Right lung (tissue), 10 donors: ENCODE measurements at places on chromosomes 16 and 17. TPM values are rescaled to one million over a fixed set of nuclear protein-coding genes. Genes with fewer than 3 reads are reported as not detected.
A peak's percentile ranks its signal among the peaks of the same experiment; 100 is the strongest.

- DNase-seq: no peak
These were observed 38.2 kb upstream of the GNG13 start for GRCh38 chr16:838741-839140.

- DNase-seq: peak; percentile 55
These were observed 27.5 kb upstream of the PIK3R6 start for GRCh38 chr17:8894673-8895578.

DNA sequence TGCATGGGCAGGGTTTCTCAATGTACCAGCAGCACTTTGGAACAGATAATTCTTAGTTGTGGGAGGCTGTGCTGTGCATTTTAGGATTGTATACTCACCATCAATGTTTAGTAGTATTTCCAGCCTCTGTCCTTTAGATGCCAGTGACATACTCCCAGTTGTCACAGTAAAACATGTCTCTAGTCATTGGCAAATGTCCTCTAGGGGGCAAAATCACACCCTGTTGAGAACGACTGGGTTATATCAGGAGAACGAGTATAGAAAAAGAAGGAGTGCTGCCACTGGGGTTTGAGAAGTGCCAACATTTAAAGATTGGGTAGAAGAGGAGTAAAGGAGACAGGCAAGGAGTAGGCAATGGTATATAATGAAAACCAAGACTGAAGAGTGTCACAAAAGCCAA is 37.9 kb upstream of the SMIM36 start:
- no peak for DNase-seq

- no peak for DNase-seq
These were observed 11.0 kb downstream of the ITGAM start for GRCh38 chr16:31270795-31271194.

GRCh38 chr17:77597418-77598240 is 360.9 kb upstream of the TNRC6C start:
- DNase-seq: no peak

- no peak for DNase-seq
These were observed 20.7 kb downstream of the SPIRE2 start for GRCh38 chr16:89848974-89849373.

DNA sequence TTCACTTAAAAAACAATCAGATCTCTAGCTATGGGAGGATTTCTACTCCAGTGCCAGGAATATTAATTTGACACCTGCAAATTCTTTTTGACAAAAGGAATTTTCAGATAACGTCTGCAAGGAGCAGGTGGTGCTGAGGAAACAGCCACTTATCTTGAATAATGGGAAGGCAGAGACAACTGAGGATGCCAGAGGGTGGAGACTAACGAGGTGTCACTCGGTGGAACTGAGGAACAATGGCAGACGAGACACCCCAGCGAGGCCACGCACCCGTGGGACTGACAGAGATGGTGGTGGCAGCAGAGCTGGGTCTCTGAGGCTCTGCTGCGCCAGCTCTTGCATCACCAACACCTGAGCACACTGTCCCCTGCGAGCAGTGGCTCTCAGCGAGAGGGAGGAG is 42.2 kb downstream of the VAC14 start:
- no peak for DNase-seq

GRCh38 chr17:30225919-30226553 is 9.5 kb downstream of the SLC6A4 start:
- DNase-seq: no peak

- no peak for DNase-seq
These were observed 163.9 kb downstream of the C16orf95 start for GRCh38 chr16:87153326-87153725.

DNA sequence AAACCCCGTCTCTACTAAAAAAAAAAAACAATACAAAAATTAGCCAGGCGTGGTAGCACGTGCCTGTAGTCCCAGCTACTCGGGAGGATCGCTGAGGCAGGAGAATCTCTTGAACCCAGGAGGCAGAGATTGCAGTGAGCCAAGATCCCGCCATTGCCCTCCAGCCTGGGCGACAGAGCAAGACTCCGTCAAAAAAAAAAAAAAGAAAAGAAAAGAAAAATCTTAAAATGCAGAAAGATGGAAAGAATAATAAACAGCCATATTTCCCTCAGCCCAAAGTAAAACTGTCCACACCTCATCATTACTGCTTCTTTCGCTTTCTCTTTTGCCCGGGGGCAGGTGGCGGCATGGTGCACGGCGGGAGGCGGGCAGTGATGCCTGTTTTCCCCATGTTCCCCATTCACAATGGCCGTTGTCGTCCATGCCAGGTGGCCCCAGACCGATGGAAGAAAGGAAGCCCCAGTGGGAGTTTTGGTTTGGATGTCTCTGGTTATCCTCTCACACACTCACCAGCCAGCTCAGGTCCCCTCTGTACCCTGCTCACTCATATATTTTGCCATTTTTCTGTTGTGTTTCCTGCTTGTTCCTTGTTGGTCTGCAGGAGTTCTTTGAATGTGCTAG is 37.0 kb upstream of the PEMT start:
- no peak for DNase-seq

DNA sequence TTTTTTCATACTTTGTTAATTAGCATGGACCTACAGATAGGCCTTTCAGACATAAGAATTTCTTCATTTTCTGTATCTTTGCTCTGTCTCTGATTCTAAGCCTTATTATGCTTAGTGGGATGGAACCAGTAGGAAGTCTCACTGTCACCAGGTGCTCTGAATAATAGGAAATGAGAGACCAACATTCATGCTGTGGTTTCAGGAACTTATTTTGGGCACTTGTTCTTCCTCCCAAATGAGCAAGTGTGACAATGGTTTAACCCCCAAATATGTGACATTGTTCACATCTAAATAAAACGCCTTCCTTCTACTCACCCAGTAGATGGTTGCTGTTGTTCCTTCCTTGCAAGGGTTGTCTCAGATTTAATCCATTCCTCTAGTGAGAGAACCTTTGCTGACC is 100.2 kb downstream of the SYCE1L start:
- no peak for DNase-seq

GRCh38 chr16:15509593-15510535 is 75.5 kb downstream of the BMERB1 start:
- DNase-seq: no peak

DNA sequence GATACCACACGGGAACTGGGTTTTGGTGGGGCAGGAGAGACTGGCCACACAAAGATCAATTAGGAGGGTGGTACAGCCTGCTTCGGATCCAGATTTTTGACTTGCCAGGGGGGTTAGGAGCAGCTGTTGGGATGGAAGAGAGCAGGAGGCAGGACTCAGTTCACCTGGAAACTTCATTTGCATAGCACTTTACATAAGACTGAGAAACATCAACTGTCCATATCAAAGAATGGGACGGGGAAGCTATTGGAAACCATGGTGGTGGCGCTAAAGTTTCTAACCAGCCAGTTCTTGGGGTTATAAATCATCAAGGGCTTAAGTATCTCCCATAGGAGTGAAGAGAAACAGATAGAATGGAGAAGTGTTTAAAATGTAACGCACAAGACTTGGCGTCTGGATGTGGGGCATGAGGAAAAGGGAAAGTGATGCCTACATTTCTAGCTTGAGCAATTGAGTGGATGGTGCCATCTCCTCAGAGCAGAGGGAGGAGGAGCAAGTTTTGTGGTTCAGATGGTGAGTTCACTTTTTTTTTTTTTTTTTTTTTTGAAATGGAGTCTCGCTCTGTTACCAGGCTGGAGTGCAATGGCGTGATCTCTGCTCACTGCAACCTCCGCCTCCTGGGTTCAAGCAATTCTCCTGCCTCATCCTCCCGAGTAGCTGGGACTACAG is 6.4 kb upstream of the SRCAP start:
- DNase-seq: no peak

- DNase-seq: no peak
These were observed 46.6 kb upstream of the KCNJ16 start for GRCh38 chr17:70028397-70028796.

DNA sequence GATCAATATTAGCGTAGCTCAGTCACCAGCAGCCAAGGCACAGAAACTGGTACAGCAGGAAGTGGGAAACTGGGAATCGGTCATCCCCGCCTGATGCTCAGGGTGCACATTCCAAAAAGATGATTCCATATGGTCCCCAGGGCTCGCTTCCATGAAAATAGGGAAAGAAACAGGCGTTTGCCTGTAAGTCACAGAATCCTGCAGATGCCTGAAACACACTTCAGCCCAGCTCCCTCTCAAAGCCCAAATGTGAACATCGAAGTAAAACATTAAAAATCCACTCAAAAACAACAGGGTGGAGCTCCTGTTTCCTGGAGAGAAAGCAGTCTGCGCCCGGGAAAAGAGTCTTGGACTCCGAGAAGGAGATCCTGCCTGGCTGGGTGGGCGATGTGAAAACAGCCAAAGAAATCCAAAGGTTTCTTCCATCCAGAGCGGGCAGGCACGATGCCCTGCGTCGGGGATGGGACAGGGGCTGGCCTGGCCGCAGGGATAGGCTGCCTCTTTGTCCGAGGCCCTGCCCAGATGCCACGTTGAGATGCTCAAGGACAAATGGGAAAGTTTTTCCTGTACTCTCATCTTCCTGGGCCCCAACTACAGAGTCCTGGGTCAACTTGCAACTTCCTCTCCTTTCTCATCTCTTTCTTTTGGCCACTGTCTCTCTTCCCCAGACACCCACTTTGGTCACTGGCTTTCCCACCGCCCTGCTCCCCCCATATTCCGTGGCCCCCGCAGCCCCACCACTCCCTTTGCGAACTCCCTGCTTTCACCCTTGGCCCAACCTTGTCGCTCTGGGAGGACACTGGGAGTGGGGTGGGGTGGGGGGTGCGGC is 743 bp downstream of the WIPI1 start:
- peak; percentile 55 for DNase-seq

- no peak for DNase-seq
These were observed 143.3 kb upstream of the ANKFN1 start for GRCh38 chr17:56009795-56010651.

- no peak for DNase-seq
These were observed 146.8 kb downstream of the CYLD start for GRCh38 chr16:50888486-50889261.

DNA sequence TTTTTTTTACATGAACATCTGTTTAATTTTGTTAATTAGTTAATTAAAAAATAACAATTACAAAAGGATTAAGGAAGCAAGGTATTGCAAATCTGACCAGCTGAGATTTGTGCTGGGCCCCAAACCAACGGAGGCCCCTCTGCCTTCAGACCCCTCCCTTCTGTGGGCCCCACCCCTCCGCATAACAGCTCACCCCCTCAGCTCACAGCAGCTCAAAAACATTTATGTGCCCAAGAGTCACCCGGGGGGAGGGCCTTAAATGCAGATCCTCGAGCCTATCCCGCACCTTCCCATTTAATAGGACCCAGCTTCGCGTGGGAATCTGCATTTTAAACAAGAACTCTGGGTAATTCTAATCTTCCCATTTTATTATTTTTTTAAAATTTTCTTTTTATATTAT is 75.0 kb downstream of the MGAT5B start:
- DNase-seq: no peak

- no peak for DNase-seq
These were observed 153.5 kb downstream of the CMIP start for GRCh38 chr16:81598083-81598482.

DNA sequence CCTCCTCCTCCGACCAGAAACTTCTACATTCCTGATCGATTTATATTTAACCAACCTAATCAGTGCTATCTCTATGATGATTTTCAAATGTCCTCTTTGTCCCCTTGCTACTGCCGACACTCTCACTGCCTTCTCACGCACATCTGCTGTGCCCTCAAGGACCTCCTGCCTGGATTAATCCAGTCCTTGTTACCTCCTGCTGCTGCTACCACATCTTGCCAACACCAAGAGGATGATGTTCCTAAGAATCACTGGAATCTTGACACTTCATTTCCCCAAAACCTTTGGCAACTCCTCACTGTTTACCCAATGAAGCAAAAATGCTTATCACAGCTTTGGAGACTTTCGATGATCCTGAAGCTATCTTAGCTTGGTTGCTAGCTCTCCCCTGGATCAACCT is 287.3 kb upstream of the AXIN2 start:
- no peak for DNase-seq

GRCh38 chr16:51439271-51439670 is 288.2 kb upstream of the SALL1 start:
- DNase-seq: no peak

DNA sequence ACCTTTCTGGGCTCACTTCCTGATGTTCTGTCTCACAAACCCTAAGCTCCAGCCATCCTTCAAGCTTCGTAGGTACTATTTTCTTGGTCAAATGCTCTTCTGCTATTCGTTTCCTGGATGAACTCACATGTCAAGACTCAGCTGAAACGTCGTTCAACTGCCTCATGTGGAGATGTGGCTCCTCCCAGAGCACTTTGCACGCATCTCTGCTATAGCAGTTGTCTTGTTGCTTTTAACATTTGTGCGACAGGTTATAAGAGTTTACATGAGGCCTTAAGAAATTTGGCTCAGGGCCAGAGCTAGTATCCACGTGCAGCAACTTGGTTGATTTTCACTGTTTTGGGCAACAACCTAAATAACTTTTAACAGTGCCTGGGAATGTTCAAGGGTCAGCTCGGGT is 2.8 kb upstream of the KRT40 start:
- DNase-seq: no peak

- no peak for DNase-seq
These were observed 110.9 kb downstream of the SEC14L1 start for GRCh38 chr17:77251622-77252183.

- DNase-seq: no peak
These were observed 8.2 kb downstream of the ARL4D start for GRCh38 chr17:43406676-43407645.

GRCh38 chr16:9793623-9794022 is 388.6 kb downstream of the GRIN2A start:
- no peak for DNase-seq

DNA sequence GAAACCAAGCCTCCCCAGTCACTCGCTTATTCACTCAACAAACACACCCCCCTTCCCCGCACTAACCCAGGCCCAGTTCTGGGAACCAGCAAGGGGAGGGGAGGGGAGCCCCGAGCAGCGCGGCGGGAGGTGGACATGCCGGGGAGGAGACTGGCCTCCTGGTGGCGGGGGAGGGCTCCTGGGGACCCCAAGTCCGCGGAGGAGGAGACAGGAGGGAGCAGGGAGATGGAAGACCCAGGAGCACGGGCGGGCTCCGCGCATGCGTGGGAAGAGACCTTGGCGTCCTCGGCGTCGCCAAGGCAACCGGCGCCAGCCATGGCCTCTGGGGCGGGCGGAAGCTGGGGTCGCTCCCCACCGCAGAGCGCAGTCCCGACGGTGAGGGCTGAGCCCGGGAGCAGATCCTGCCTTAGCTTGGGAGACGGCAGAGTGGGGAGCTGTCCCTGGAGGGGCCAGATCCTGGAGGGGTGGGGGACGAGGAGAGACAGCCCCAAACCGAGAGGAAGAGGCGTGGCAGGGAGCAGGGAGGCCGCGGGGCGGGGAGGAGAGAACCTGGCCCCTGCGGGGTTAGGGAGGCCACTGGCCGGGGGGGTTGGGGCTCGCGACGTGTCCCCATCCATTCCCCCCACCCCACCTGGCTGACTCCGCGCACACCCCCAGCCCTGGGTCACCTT is at the start of gene PRR29:
Gene PRR29 (plus strand): TSS at position 302 of the 671 bp plus-strand sequence. CDS start 14 bp downstream, at position 316.
- peak; percentile 76 for DNase-seq

WNT9B gene
- polyA plus RNA-seq: 0.34 TPM

ZFPM1 gene
- polyA plus RNA-seq: 2.8 TPM

NPIPB8 gene
- 3.0 TPM for polyA plus RNA-seq

ABCC12 gene
- 0.18 TPM for polyA plus RNA-seq

PRSS21 gene
- polyA plus RNA-seq: 0.67 TPM

C16orf54 gene
- polyA plus RNA-seq: 0.43 TPM

NHLRC4 gene
- 2.9 TPM for polyA plus RNA-seq

ZDHHC7 gene
- polyA plus RNA-seq: 52.9 TPM

RPL38 gene
- polyA plus RNA-seq: 1,307 TPM

KRTAP4-3 gene
- not detected for polyA plus RNA-seq
